Brain pericyte (primary cell): ENCODE measurements at places on chromosomes 2 and 18.

GRCh38 chr2:218168635-218169462 is 2.1 kb upstream of the CXCR1 start:
- no peak for DNase-seq

DNA sequence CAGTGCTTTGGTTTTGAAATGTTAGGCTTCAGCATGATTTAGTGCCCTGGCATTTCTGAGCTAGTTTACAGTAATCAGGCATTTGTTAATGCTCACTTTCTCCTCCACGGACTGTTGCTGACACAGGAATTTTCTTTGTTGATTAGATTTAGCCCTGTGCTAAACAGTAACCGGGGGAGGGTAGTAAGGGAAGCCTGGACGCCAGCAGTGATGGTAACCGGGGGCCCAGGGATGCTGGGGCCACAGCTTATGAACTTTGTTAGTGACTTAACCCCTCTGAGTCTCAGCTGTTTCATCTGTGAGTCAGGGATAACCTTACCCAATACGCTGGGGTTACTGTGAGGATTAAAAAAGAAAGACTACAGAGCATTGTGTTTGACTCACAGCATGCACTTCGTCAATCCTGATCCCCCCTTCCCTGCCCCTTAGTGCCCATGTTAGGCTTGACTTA is 33.5 kb downstream of the KLHL29 start:
- no peak for DNase-seq

- DNase-seq, result no peak
Observed at GRCh38 chr2:144233733-144234541, 286.0 kb downstream of the ZEB2 start.

DNA sequence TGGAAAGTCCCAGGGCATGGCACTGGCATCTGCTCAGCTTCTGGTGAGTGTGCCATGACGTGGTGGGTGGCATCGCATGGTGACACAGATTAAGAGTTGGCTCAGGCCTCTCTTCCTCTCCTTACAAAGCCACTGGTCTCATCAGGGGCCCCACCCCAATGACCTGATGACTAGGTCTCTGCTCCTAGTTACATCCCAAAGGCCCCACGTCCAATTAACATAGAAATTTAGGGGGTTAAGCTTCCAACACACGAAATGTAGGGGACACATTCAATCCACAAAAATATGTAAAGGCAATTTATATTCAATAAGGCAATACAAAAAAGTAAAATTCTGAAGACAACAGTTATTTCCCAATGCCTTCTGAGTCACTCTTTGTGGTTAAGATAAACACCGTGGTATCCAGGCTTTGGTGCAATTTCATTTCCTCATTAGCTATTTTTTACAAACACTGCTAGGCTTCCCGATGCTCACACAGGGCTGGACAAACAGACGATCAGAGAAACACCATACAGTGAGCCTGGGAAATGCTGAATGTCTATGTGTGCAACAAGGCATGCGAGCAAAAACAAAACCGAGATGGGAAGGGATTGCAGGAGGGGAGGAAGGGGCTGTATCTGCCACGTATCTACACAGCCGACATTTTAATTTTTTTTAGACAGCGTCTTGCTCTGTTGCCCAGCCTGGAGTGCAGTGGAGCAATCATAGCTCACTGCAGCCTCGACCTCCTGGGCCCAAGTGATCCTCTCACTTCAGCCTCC is 67.2 kb downstream of the MBP start:
- peak; percentile 90 for DNase-seq

DNA sequence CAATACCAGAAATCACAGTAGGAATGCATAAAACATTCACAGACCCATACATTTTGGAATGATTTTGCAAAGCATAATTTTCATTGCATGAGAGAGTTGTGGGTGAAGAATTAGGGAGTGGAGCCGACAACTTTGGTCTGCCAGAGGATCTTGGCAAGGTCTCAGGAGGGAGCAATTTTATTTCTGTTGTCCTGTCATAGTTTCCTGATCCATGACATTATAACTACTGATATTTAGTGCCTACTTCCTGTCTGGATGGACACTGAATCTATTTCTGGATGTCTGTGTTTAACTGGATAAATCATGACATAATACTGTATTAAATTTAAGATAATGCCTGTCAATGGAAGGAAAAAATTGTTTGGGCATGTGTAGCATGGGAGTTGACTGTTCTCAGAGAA is 2.4 kb downstream of the ITGA4 start:
- DNase-seq, result no peak

GRCh38 chr2:218805627-218806026 is 23.7 kb downstream of the CYP27A1 start:
- peak; percentile 57 for DNase-seq

GRCh38 chr18:61972389-61973264 is 79.8 kb upstream of the RNF152 start:
- DNase-seq, result no peak

GRCh38 chr18:11004951-11005350 is 144.4 kb downstream of the PIEZO2 start:
- peak; percentile 24 for DNase-seq

DNA sequence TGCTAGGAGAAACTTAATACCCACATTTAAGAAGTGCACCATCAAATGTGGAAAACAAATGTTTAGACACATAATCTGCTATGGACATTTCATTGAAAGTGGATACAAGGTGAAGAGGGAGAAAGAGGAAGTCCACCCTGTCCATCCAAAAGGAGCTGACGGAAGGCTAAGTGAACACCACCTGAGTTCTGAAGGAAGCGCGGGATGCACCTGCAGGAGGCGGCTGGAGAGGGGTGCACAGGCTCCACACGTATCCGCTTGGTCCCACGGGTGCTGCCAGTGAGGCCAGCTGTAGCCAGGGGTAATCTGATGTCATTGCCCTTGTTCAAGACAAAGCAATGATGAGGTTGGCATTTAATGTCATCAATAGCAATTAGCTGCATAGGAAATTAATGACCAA is 75.9 kb upstream of the TMEM18 start:
- DNase-seq, result no peak

DNA sequence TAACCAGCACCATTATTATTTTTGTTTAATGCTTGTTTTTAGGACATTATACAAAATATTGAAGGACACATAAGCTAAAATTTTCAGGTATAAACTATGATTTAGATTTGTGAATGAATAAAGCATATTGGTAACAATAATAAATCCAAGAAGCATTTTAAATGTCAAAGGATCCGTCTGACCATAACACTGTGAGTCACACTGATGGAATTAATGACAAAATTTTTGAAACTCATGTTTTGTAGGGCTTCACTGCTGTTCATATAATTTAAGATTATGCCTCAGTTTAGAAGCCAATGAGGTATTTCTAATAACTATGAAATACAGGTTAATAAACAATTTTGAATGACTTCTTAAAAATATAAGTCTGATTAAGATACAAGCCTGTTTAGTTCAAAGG is 124.6 kb downstream of the TMEFF2 start:
- DNase-seq, result no peak

DNA sequence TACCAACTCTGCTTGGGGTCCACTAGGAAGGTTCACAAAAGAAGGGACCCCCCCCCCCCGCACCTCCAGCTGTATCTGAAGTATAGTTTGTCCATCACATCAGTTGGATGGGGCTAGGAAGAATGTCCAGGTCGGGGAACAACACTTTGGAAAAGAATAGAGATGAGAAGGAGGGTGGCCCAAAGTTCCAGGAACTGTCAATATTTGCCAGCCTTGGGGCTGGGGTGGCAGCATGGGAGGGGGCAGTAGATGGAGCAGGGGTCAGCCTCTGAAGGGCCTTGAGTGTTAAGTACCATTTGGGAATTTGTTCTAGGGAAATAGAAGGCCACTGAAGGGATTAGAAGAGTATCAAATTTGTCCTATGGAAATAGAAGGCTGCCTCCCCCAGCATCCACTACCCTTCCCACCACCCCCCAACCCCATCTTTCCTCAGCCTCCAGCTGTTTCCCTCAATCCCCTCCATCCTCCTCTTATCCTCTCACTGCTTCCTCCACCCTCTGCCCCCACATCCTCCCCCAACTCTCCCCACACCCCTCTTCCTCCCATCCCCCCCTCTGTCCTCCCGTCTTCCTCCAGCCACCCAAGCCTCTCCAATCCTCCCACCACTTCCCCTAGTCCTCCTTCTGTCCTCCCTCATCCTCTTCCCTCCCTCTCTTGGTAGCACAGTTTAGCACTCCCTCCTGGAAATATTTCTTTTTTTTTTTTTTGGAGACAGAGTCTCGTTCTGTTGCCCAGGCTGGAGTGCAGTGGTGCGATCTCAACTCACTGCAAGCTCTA is 2.0 kb upstream of the KIDINS220 start:
- DNase-seq, result no peak

DNA sequence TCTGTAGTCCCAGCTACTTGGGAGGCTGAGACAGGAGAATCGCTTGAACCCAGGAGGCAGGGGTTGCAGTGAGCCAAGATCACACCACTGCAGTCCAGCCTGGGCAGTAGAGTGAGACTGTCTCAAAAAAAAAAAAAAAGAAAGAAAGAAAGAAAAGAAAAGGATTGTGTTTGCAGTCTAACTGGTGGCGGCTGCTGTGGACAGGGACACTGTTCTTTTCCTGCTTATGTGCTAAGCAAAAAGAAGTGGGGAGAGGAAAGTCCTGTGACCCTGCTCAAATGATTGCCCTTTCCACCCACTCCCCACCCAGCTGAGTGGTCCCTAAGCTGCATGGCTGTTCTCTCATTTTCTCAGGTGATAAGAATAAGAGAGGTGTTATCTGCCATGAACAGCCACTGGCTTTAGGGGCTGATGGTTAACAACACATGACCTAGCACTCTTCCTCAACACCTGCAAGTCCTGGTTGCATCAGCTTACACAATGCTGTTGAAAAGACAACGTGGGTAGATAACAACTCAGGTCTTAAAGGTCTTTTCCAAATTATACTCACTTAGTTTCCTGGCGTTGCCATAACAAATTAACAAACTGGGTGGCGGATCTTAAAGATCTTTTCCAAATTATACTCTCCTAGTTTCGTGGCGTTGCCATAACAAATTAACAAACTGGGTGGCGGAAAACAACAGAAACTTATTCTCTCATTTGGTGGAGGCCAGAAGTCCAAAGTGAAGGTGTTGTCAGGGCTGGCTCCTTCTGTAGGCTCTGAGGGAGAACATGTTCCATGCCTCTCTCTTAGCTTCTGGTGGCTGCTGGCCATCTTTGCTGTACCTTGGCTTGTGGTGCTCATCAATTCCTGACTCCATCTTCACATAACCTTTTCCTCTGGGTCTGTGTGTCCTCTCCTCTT is 90.3 kb upstream of the RTN4 start:
- no peak for DNase-seq

DNA sequence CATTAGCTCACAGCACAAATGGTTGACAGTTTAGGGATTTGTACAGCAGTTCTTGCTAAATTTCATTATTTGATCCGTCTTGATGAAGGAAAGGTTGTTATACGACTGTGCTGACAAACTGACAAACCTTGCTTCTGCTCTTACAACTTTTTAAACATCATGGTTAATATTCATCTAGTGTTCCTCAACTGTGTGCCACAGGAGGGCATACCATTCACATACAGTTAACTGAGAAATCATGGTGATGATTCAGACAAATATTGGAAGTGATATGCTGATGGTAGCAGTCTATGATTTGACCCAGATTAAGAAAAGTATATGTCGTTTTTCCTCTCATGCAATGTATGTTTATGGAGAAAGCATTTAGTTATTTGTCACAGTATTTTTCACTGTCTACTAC is 129.8 kb upstream of the FSIP2 start:
- DNase-seq, result no peak

- no peak for DNase-seq
Observed at GRCh38 chr18:48084041-48084757, 153.7 kb upstream of the SMAD2 start.
